ENCODE measurements at places on chromosomes 4 and X.

GRCh38 chr4:109315818-109316217, 13.4 kb upstream of the COL25A1 start:
- DNase-seq: no peak

GRCh38 chr4:76920715-76921114, 22.8 kb upstream of the SOWAHB start:
- no peak for DNase-seq

DNA sequence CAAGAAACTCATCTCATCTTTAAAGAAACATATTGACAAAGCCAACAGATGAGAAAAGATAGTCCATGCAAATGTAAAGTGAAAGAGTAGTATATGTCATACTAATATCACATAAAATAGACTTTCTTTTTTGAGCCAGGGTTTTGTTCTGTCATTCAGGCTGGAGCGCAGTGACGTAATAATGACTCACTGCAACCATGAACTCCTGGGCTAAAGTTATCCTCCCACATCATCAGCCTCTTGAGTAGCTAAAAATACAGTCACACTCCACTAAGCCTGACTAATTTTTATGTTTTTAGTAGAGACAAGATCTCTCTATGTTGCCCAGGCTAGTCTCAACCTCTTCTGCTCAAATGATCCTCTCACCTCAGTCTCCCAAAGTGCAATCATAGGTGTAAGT, 51.8 kb upstream of the TRAM1L1 start:
- DNase-seq: no peak

DNA sequence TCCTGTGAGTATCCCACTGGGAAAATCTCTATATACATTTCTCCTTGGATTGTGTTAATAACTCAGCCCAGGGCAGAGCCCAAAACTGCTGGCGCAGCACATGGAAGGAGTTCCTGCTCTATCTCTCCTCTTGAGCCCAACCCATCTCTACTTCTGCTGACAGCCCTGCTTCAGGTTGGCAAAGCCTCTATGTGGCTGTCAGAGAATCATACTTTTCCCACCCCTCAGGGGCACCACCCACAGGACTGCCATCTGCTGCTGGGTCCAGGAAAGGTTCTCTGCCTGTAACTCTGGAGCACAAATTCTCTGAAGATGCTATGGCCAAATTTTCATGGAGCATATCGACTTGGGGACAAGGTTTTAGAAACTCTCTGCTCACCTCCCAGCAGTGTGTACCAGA, 278.5 kb upstream of the EMCN start:
- DNase-seq: no peak

- no peak for DNase-seq
Measured at GRCh38 chrX:77160301-77160700, 286.9 kb upstream of the FGF16 start.

- DNase-seq: no peak
Measured at GRCh38 chr4:107317611-107318010, 281.5 kb upstream of the DKK2 start.

Data from NCI-H1930 (cell line).